ENCODE measurements at places on chromosomes 11 and 22. TPM values are rescaled to one million over a fixed set of nuclear protein-coding genes. Genes with fewer than 3 reads are reported as not detected.

DNA sequence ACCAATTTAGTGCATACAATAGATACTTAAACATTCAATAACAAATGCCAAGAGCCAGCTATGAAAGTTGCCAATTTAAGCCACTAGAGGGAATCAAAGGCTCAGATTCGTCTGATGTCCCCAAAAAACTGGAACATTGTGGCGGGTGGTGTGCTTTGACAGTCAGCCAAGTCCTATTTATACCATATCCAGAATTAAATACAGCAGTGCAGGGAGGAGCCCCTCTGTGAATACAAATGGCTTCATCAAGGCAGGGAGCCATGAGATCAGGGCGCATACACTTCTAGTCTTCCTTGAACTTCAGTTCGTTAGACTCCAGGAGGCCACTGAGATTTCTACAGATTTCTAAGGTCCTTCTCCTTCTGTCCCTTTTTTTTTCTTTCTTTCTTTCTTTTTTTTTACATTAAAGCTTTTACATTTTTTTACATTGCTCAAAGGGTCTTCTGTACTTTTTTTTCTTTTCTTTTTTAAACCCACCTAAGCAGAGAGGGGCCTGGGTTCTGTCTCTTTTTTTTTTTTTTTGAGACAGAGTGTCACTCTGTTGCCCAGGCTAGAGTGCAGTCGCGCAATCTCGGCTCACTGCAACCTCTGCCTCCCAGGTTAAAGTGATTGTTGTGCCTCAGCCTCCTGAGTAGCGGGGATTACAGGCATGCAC, 41.5 kb upstream of the HSPA8 start:
- DNase-seq: peak; percentile 34

DNA sequence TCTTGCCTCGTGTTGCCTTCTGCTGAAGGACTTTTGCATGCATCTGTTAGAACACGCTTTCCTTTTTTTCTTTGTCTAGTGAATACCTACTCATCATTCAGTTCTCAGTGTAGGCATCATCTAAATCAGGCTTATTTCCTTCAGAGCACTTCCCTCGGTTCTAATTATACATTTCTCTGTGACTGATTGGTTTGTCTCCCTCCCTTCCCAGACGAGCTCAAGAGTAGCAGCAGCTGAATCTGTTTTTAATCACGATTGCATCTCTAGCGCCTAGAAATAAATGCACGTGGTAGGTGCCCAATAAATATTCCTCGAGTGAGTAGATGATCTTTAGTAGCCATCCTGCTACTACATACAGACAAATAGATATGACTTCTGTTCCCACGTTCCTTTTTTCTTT, 6.3 kb downstream of the CEP164 start:
- DNase-seq: no peak

Gene FXYD6
- total RNA-seq: 16.2 TPM

GRCh38 chr11:95254131-95254704, 23.2 kb upstream of the SESN3 start:
- DNase-seq: peak; percentile 94
